ENCODE measurements at places on chromosomes 2 and 18.

- no peak for DNase-seq
Measured at GRCh38 chr2:134246154-134246874, 7.6 kb upstream of the MGAT5 start.

DNA sequence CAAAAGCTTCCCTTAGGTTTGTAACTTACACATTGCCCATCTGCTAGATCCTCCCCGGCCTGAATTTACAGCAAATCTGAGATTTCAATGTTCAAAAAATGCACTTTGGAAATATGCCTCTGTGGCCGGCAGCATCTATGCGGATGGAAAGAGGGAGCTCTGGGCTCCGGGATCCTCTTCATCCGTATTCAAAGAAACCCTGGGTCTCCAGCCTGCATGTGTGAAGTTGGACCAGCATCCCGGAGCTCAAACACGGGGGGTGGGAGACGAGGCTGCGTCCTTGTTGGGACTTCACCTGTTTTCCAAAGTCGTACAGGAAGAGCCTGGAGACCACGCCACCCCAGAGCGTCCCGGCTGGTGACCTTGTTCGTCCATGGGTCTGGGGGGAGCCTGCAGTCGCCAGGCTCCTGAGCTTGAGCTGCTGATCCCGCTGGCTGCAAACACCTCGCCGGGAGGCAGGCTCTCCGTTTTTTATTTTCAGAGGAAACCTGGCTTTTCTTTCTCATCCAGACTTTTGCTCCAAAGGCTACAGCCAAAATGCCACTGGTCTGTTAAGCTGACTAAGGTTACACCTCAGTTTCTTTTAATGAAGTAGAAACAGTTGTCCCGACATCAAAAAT is 77.4 kb downstream of the PTGR3 start:
- no peak for DNase-seq

DNA sequence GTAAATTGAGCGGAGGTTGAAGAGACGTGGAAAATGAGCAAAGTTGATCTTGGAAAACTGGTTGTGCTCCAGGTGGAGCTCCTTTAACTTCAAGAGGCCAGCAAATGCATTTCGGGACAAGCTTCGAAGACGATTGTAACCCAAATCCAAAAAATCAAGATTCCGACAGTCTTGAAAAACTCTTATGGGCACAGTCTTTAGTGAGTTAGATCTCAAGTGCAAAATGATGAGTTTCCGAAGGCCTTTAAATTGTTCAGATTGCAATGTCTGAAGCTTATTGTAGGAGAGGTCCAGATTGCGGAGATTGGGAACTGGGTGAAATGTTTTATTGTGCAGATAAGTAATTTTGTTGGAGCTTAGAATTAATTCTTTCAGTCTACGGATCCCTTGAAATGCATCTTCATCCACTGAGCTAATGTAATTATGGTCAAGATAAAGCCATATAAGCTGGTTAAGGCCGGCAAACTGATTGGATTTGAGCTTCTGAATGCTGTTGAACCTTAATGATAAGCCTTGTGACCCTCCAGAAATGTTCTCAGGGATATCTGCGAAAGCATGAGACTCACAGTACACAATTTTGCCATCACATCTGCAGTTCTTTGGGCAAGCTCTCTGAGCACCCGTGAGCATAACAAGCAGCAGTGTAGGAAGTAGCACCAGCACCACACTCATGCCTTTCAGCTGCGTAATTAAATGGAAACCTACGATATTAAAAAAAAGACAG is 2.9 kb downstream of the LRRTM4 start:
- no peak for DNase-seq

GRCh38 chr2:171069286-171069956 is 91.3 kb downstream of the TLK1 start:
- no peak for DNase-seq

DNA sequence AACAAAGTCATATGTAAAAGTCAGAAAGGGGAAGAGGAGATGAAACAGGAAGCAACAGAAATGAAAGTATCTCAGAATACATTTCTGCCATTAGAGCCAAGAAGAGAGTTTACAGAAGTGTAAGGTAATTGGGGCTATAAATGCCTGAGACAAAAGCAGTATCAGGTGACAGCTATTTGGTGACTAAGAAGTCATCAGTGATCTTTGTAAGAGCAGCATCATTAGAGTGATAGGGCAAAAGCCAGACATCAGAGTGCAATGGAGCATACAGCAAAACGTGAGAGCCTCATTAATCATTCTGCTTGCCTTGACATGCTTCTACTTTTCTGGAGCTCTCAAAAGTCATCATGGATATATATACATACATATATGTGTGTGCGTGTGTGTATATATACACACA is 804.7 kb upstream of the PIK3C3 start:
- no peak for DNase-seq

GRCh38 chr2:75788902-75789301 is 78.2 kb upstream of the GCFC2 start:
- DNase-seq, result no peak

DNA sequence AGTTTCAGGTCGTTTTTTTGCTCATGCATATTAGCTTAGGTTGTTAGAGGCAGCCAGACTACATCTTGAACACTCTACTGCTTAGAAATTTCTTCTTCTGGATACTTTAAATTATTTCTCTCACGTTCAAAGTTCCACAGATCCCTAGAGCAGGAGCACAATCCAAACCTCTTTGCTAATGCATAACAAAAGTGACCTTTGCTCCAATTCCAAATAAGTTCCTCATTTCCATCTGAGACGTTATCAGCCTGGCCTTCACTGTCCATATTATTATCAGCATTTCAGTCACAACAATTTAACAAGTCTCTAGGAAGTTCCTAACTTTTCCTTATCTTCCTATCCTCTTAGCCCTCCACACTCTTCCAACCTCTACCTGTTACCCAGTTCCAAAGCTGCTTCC is 50.4 kb upstream of the ERMN start:
- DNase-seq, result no peak

DNA sequence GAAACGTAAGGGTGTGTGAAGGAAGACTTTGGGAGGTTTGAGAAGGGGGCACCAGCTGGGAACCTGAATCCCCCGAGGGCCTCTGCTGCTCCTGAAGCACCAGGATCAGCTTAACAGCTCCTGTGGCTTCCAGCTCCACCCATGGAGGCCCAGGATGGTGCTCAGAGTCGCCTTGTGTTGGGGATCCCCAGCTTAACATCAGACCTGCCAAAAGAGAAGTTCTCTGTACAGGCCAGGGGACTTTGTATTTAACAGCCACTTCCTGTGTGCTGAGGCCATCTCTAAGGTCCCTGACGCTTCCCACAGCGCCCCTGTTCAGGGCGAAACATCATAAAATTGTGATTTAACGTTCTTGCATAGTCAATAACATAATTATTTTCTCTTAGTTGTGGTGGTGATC is 77.5 kb downstream of the NCK2 start:
- no peak for DNase-seq

GRCh38 chr2:195732574-195732973 is 75.5 kb downstream of the SLC39A10 start:
- no peak for DNase-seq

- no peak for DNase-seq
Measured at GRCh38 chr2:12076810-12077209, 330.4 kb downstream of the LPIN1 start.

DNA sequence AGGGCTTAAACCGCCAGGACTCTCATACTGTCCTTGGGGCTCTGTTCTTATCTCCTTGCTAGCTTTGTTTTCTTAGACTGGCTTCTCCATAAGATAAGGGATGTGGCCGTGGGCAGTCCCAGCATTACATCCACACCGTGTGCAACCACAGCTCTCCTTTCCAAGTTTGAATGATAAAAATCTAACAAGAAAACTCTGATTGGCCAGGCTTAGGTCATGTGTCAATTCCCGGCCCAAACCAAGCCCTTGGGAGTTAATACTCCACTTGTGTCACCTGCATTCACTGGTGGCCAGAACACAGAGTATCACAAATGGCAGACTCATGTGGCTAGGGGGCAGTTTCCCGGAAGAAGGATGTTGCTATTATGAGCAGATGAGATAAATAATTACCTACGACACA is 43.2 kb upstream of the KDM3A start:
- no peak for DNase-seq

- DNase-seq, result no peak
Measured at GRCh38 chr2:193377789-193378188, 1183.1 kb upstream of the TMEFF2 start.

GRCh38 chr2:70759446-70759845 is 8.6 kb downstream of the ADD2 start:
- DNase-seq, result no peak

DNA sequence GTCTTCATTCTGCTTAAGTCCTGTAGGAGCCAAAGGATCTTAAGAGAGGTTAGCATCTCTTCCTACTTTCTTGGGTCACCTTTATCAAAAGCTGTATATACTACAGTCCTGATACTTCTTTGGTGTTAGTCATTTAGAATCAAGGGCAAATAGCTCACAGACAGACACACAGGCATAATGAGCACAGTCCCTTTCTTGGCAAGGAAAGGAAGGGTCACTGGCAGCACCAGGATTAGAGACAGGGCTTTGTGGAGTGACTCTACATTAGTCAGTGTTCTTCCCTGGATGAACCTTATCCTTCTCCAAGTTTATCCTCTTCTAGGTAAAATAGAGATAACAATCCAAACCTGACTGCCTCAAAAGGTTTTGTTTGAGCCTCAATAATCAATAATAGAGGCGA is 40.0 kb upstream of the NCKAP5 start:
- DNase-seq, result no peak

GRCh38 chr2:151518802-151519201 is 109.1 kb downstream of the RIF1 start:
- DNase-seq, result no peak

- no peak for DNase-seq
Measured at GRCh38 chr18:75161256-75162028, 47.5 kb downstream of the PTGR3 start.

DNA sequence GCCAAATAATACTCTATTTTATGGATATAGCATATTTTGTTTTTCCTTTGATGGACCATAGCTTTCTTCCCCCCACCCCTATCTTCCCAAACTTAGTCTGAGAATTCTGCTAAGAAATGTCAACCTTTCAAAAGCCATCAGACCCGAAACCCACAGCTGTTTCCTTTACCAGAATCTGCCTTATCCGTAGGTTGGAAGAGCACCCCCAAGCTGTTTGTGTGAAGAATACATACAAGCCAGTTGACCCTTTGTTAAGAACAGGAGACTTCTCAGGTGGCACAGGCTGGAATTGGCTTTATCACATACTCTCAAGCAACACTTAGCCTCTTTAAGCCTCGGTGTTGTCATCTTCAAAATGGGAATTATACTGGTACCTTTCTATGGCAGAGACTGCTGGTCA is 135.1 kb downstream of the ACTR3 start:
- no peak for DNase-seq

DNA sequence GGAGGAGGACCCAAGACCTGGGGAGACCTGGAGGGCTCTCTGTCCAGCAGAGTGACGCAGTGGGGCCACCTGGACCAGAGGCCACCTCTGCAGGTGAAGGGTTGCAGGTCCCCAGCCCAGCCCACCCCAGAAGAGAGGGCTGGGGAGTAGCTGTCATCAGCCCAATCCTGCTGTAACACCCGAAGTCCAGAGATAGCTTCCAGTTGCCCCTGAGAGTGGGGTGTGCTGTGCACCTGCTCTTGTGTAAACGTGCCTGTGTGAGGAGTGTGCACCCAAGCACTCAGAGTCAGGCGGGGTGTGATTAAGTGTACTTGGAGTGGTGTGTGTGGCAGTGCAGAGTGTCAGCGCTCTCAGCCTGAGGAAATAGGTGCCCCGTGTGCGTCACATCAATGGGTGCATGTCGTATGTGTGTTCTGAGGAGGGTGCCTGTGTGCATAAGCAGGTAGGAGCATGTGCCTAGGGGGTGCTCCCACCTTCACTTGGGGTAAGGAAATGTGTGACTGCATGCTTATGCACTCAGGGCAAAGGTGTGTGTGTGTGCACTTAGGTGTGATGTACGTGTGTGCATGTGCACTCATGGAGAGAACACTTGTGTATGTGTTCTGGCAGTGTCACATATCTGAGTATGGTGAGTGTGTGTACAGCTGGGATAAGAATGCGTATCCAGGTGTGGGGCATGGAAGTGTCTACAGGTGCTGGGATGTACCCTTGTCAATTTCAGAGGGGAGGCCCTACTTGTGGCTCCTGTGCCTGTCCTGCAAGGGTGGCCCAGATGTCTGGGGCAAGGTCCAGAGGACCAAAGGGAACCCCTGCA is 672 bp downstream of the ATP6V1B1 start:
- no peak for DNase-seq

- no peak for DNase-seq
Measured at GRCh38 chr2:41160439-41160838, 708.5 kb upstream of the SLC8A1 start.

GRCh38 chr2:190060626-190061025 is 1.9 kb downstream of the MSTN start:
- no peak for DNase-seq

- DNase-seq, result no peak
Measured at GRCh38 chr2:197954328-197954727, 149.9 kb downstream of the PLCL1 start.

- no peak for DNase-seq
Measured at GRCh38 chr18:10119991-10120390, 206.2 kb downstream of the VAPA start.

DNA sequence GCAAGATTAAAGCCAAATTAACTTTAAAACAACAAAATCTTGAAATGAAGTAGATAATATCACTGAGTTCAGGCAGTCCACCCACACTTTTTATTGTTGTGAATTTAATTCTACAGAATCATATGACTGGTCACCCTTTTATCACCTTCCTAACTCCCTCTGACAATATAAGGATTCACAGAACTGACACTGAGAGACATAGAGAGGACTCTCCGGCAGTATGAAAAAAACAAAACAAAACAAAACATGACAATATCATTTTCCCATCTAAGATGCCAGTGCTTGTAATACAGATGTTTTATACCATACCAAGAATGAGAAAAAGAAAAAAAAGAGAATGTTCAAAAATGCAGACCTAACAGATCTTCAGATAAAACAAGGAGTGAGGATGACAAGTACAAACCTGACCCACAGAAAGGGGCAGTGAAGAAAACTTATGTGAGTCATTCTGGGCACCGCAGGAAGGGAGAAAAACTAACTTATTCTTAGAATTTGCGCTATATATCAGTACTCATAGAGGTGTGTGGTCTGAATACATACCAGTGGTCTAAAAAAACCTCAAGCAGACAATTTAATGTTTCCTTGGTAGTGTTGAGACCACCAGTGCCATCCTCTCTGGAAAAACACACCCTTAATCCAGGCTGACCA is 136.6 kb downstream of the ZAP70 start:
- no peak for DNase-seq

DNA sequence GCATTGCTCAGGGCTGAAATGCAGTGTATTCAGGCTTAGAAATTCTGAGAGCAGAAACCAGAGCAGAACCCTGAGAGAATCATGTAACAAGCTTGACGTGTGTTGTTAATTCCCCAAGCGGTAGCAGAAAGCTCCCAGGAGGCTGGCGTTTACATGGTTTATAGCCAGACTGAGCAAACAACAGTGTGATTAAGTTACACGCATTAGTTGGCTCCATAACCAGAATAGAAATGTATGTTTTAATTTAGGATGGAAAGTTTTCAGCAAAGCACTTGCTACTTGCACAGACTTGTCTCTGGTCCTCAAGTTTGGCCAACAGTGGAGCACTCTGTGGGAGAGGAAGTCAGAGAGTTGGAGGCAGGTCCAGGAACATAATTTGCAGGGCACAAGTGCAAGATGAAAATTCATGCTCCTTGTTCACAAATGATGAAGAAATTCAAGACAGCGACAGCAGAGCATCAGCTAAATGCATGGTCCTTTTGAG is 69.3 kb downstream of the MAPK4 start:
- no peak for DNase-seq

- DNase-seq, result no peak
Measured at GRCh38 chr2:202624133-202624532, 10.6 kb upstream of the FAM117B start.
